Stimulated activated CD4-positive, alpha-beta T cell treated with anti-CD3 and anti-CD28 coated beads, Interleukin-1b, Interleukin-23, amount 100 ng/mL, for 1 hour (primary cell): ENCODE measurements at places on chromosomes 16 and 17.
A peak's percentile ranks its signal among the peaks of the same experiment; 100 is the strongest.

GRCh38 chr16:67993207-67994039 is 5.9 kb downstream of the DPEP2 start:
- DNase-seq = peak; percentile 65

DNA sequence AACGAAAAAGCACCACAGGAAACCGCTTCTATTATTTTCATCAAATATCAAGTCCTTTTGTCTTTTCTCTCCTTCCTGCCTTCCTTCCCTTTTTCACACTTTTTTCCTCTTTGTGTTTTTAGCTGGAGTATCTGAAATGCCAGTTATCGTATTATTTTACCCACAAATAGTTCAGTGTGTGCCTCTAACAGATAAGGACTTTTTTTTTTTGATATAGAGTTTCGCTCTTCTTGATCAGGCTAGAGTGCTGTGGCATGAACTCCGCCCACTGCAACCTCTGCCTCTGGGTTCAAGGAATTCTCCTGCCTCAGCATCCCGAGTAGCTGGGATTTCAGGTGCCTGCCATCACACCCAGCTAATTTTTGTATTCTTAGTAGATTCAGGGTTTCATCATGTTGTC is 10.7 kb downstream of the DNAAF1 start:
- DNase-seq = no peak

GRCh38 chr17:49523706-49524472 is 28.8 kb downstream of the NGFR start:
- DNase-seq = no peak

DNA sequence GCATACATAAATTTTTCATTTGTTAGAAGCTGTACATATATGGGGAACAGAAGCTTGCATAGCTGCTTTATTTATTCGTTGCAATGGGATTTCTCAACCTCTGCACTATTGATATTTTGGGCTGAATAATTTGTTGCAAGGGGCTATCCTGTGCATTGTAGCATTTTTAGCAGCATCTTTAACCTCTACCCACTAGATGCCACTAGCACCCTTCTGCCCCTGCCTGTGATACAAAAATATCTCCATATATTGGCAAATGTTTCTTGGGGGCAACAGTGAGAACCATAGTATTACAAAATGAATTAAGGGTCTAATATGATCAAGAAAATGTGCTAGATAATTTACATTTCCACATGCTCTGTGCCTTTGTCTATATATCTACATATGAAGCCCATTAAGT is 1401.0 kb downstream of the CDH11 start:
- DNase-seq = no peak

- DNase-seq = no peak
Observed at GRCh38 chr17:79814974-79815835, 18.3 kb upstream of the CBX8 start.

- DNase-seq = no peak
Observed at GRCh38 chr17:44768505-44769142, 9.8 kb downstream of the ADAM11 start.

DNA sequence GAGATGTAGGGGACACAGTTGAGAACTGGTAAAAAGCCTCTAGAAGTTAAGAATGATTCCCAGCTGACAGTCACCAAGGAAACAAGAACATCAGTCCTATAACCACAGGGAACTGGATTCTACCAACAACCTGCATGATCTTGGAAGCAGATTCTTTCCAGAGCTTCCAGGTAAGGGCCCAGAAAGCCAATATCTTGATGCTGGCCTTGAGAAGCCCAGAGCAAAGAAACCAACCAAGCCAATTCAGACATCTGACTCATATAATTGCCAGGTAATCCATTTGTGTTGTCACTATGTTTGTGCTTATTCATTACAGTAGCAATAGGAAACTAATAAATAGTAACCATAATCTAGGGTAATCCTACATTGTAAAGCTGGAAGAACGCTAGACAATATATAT is 81.6 kb downstream of the CACNG1 start:
- DNase-seq = no peak

- DNase-seq = no peak
Observed at GRCh38 chr17:36641877-36642845, 40.8 kb downstream of the MRM1 start.

GRCh38 chr16:12178251-12178990 is 201.9 kb downstream of the SNX29 start:
- DNase-seq = no peak

DNA sequence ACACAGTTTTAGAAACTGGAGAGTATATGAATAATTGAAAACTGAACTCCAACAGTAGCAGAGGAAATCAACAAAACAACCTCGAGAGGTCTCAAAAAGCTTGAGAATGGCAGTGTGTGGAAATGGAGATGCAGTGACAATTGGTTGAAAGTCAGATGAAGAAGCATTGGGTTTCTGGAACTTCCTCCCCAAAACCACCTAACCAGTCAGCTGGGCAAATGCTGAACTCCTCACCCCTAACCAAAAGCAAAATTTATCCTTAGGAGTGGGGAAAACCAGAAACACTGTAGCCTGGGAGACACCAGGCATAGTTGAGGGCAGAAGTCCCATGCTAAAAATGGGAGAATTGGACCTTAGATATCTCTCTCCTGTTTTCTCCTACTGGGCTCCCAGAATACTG is 109.9 kb downstream of the TANC2 start:
- DNase-seq = no peak

DNA sequence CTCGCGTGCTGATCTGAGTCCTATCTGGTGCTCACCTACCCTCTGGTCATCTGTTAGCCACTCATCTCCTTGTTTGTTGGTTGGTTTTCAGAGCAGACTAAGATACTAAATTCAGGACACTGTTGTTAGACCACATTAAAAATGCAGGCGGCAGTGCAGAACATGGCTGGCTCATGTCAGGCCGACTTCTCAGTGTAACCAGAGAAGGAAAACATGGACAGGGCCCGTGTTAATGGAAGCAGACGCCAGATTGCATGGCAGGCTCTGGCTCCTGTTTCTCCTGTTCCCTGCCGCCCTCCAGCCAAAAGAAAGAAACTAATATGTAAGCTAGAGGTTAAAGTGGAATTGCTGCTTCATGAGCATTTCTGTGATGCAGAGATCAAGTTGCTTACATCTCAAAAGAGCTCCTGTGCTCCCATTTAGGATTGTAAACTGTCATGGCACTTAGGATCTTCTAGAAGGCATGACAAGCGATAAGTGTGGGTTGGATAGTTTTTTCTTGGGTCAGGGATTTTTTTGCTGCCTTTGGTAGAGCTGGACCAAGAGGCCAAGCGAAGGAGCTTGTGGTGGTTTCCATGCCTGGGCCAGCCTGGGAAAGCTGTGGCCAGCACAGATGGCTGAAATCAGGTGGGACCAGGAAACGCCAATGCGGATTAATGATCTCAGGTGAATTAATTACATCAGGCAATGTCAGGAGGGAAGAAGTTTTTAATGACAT is 56.1 kb downstream of the YPEL2 start:
- DNase-seq = no peak

- no peak for DNase-seq
Observed at GRCh38 chr16:74451951-74452758, 30.9 kb upstream of the CLEC18B start.

GRCh38 chr17:60157487-60158040 is 7.8 kb downstream of the CA4 start:
- DNase-seq = no peak

DNA sequence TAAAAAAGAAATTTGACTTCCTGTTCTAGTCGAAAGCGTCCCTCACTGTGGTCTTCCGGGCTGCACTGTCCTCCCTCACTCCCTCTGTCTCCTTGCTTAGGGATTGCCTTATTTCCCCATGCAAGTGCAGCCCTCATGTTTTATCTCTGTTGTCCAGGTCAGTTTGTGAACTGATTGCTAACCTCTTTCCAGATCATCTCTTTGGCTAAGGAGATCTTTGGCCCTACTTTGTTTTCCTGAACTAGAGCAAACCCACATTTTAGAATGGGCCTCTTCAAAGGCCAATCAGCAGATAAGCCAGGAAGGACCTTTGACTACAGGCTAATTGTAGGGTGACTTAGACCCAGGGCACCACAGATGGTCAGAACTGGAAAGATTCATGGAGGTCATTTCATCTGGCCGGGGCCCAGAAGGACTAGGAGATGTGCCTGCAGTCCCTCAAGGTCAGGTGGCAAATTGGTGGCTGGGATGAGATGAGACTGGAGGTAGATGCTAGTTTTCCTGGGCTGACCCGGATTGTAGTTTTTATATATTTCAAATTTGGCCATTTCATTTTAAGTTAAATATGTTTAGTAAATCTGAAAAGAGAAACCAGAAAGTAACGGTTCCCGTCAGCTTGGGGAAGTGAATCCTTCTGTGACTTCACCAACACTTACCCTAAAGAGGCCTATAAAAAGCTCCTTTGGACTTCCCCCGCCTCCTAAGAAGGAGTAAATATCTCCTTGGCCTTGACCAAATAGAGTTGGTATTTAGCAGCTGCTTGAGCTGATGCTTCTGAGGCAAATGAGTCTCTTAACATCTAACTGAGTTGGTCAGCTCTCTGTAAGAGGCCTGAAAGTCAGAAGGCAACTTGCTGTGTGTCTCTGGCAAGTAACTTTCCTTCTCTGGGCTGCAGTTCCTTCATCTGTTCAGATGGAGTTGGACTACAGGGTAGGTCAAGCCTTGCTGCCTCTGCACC is 6.2 kb upstream of the SLC25A19 start:
- no peak for DNase-seq

DNA sequence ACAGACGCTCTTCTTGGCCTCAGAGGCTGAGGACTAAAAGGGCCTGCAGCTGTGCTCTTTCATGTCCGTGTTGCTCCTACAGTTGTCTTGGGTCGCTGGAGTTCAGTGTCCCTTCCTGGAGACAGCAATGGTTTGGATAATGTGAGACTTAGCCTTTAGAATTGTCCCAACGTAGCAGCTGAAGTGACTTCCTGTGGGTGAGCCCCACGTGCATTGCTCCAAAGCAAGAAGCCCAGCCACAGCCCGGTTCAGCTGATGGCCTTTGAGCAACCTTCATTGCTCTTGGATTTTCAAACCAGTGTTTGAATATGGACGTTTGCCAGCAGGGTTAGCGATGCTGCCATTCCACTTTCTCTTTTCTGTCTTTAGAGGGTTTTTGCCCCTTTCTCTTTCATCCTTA is 19.7 kb downstream of the TMEM11 start:
- DNase-seq = no peak

DNA sequence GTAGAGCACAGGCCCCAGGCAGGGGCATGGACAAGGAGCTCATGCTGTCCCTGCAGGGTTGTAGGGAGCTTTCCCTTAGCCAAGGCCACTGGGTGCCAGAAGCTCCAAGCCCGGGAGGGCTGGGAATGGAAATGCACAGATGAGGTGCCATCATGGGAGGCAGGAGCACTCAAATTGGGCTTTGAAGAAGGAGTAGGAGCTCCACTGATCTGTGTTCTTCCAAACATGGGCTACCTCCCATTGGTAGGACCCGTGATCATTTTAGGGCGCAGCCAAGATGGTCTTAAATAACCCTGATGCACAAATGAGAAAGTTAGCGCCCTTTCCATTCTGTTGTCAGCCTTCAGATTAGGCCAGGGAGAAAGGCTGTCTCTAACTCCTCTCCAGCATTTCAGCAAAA is 201.5 kb downstream of the ZNF423 start:
- no peak for DNase-seq

- DNase-seq = no peak
Observed at GRCh38 chr17:193426-193810, 12.0 kb upstream of the DOC2B start.

DNA sequence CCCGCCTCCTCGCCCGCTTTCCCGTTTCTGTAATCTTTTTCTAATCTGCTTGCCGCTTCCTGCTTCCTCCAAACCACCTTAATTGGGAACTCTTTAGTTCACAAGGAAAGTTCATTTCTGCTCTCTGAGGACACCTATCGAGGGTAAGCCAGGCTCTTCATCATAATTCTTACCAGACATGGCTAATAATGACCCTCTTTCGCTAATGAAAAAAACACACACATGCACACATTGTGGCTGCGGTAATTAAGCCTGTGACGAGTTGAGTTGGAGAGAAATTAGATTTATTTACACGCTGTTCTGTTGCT is 100.6 kb downstream of the ZNF423 start:
- DNase-seq = no peak

DNA sequence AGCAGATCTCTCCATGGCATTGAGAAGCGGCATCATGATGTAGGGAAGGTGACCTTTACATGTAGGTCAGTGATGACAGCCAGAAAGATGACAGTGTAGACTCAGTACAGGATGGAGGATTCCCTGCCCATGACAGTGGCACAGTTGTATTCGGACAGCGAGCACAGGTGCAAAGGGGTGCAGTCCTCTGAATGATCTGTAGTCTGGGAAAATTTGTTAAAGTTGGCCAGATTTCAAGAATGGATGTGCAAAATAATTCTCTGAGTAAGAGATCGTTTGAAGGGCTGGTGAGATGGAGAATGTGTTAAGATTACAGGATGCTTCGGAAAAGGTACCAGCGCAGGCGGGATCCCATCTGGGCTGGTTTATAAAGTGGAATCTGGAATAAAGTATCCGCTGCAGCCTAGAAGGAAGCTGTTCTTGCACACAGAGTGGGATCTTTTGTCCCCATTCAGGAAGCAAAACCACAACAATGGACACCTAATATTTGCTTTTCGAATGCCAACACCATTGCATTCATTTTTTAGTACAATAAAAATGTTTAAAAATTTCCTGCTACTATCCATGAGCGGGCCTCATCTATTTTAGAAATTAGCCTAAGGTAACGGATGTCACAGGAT is 101.2 kb downstream of the RPTOR start:
- no peak for DNase-seq

GRCh38 chr17:50627782-50628601 is 6.7 kb upstream of the ABCC3 start:
- no peak for DNase-seq

- DNase-seq = no peak
Observed at GRCh38 chr16:66299349-66299748, 67.1 kb upstream of the CDH5 start.

DNA sequence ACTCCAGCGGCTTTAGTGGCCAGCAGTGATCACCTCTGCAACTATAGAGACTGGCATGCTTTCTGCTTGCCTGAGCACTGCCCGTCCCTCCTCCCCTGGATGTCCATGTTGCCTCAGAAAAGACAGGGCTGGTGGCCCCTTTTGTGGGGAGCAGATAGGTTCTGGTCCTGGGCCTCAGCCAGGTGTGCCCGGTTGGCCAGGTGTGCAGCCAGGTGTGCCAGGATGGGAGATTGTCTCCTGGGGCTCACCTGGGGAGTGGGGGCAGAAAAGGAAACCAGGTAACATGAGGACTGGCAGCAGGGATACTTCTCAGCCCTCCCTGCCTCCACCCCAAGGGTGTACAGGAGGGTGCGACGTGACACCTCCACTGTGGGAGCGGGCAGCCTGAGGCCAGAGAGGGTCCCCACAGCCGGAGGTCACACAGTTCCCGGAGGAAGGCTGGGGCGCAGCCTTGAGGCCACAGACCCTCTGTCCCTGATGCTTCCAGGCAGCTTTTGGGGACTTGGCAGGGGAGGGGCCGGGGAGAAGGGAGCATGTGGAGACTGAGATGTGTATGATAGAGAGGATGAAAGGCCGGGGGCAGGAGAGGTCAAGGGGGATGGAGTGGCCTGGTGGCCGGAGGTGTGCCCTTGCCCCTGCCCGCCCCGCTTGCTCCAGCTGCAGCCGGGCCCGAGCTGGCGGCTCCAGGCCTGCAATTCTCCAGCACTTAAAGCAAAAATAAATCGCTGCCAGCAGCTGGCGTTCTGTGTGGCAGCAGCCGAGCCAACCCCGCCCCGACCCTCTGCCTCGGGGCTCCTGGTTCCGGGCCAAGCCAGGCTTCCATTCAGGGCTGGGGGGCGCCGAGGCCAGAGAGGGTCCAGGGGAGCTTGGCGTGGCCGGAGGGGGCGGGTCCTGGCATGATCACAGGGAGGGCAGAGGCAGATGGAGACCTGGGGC is 6.7 kb downstream of the KCNJ12 start:
- DNase-seq = no peak
